ENCODE measurements at places on chromosomes 6 and 20.
A peak's percentile ranks its signal among the peaks of the same experiment; 100 is the strongest.

DNA sequence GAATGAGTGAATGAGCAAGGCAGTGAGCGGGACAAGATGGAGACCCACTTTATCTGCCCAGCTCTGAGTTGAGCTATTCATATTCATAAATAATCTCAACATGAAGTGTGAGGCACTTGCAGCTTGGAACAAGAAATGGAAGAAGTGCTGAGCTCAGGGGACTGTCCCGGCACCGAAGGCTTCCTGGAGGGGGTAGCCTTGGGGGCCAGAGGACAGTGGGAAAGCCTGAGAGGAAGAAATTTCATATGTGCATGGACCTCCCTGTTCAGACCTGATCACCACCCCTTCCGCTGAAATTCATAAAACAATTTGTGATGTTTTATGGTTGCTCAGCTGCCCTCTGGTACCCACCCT, 103.2 kb downstream of the TOX2 start:
- DNase-seq, result no peak

- DNase-seq, result no peak
Observed at GRCh38 chr6:91082311-91082832, 495.5 kb upstream of the MAP3K7 start.

GRCh38 chr6:106502559-106502958, 126.7 kb downstream of the RTN4IP1 start:
- no peak for DNase-seq

- DNase-seq, result no peak
Observed at GRCh38 chr6:65799389-65799788, 92.4 kb upstream of the EYS start.

DNA sequence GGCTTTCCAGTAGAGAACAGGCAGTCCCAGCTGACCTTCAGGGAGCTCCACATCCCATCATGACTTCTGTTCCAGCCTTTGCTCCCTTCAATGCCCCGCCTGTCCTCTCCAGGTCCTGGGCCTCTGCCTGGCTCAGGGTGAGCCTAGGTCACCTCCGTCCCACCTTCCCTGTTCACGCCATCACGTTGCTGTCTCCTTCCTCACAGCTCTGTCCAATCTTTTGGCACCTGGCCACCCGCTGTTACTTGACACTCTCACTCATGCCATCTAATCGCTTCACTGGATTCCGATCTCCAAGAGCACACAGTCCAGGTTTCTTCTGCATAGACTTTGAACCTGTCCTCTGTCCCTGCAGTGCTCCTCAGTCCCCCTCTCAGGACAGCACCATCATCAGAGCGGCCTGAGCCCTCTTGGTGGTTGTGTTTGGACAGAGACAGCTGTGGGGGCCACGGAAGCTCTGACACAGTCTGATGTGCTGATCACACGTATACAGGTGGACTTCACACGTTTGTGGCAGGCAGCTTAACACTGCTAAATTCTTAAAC, 34.7 kb upstream of the TIAM2 start:
- DNase-seq, result no peak

DNA sequence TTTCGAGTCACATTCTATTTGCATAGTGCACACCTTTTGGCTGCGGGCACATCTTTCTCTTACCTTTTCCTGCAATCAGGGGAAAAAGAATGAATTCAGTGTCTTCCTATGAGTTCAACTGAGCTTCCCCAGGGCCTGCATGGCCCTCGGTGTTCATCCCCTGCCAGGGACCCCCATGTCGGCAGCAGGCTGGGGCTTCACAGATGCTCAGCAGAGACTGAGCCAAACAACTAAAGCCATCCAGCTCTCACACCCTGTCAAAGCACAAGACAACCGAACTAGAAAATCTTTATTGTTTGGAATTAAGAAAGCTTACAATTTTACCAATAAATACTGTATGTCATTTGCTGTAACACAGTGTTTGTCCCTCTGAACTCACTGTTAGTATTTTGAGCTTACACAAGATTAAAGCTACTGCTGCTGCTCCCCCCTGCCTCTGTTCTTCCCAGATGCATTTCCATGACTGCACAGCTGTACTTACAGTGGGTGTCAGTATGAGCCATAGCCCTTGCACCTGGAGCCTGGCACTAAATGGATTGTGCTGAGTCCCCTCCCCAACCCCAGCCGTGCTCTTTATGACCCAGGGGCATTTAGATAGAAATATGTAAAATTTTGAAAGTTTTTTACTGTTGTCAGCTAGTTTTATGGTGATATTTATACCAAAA, 205.8 kb downstream of the TMEM242 start:
- no peak for DNase-seq

DNA sequence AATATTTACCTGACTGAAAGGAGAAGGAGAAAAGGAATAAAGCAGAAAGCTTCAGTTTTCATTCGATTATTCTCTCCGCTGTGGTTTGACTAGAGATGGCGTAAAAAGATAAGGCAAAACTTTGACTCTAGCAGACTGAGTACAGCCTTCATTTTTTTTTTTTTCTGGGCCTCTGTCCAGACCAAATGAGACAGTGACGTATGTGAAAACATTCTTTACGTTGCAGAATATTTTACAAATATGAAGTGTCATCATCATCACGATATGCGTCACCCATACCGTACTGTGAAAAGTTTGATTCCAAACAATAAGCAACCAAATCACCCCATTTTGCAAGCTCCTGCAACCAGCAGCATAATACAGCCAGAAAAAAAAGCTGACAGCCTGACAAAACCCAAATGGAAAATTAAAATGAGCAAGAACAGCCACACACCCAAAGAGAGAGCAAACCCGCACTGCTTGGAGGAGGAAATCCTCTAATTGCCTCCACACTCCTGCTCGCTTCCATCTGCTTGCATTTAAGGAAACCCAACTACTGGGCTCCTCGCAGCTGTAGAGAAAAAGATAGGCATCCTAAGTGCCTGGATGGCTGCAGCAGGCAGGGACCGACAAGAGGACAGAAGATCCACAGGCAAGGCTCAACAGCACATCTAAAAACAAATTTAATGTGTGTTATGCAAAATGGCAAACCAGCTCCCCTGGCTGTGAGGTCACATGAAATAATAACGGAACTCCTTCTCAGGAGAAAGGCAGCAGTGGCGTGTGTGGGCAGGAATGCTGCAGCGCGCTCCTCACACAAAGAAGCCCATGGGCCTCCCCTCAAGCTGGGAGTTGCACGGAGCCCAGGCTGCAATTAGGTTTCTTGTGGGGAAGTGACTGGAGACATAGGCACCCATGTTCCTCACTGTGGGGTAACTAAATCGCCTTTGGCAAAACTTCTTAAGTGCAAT, 113.1 kb downstream of the FYN start:
- DNase-seq, result no peak

GRCh38 chr6:66931787-66932186, 1224.8 kb upstream of the EYS start:
- DNase-seq, result no peak

DNA sequence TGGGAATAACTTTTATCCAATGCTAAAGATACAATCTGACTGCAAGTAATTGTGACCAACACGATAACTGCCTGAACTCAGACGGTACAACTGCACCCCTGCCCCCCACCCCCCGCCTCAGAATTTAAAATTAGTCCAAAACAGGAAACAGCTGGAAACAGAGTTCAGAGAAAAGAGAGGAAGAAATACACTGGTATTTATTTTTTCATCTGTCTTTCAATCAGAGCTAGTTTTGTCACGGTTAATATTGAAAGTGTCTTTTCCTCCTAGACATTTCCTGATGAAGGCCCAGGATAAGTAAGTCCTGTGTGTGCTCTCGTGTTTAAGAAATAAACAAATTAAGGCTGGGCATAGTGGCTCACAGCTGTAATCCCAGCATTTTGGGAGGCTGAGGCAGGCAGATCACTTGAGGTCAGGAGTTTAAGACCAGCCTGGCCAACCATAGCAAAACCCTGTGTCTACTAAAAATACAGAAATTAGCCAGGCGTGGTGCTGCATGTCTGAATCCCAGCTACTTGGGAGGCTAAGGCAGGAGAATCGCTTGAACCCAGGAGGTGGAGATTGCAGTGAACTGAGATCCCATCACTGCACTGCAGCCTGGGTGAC, 21.5 kb downstream of the ACSS1 start:
- no peak for DNase-seq

DNA sequence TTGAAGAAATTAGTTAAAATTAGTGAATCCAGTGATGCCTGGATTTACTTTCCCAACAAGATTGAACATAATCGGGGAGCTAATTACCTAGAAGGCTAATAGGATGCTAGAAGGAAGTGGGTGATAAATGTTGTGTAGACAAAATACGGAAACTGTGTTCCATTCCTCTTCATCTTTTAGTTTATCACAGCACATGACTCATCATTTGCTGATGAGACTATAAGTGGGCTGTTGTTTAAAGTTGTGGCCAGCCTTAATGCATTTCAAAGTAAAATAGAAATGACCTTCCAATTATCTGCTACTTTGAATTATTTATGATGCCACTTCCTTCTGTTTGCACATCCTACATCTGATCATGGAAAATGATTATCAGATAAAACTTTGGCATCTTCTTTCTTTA, 43.4 kb downstream of the OGFRL1 start:
- DNase-seq, result no peak

GRCh38 chr6:28742668-28743270, 181.0 kb downstream of the TRIM27 start:
- DNase-seq, result no peak

- DNase-seq, result no peak
Observed at GRCh38 chr6:98980819-98981218, 33.1 kb upstream of the FBXL4 start.

- no peak for DNase-seq
Observed at GRCh38 chr6:34362909-34363680, 29.4 kb downstream of the NUDT3 start.

DNA sequence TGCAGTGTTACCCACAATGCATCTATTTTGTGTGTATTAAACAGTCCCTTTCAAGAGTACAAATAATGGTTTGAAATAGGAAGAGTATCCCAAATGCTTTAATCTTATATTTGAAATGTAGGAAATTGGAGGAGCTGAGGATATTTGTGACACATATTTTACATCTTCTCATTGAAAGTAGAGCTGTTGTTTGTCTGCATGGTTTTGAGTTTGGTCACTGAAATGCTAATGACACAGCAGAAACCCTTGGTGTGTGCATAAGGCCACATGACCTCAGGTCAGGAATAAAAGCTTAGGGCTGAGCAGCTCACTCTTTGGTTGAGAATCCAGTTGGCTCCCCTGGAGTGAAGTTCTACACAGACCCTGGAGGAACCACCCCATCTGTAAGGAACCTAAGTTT, 49.8 kb downstream of the TPD52L1 start:
- no peak for DNase-seq

- no peak for DNase-seq
Observed at GRCh38 chr20:58153121-58153520, 75.3 kb downstream of the ANKRD60 start.

DNA sequence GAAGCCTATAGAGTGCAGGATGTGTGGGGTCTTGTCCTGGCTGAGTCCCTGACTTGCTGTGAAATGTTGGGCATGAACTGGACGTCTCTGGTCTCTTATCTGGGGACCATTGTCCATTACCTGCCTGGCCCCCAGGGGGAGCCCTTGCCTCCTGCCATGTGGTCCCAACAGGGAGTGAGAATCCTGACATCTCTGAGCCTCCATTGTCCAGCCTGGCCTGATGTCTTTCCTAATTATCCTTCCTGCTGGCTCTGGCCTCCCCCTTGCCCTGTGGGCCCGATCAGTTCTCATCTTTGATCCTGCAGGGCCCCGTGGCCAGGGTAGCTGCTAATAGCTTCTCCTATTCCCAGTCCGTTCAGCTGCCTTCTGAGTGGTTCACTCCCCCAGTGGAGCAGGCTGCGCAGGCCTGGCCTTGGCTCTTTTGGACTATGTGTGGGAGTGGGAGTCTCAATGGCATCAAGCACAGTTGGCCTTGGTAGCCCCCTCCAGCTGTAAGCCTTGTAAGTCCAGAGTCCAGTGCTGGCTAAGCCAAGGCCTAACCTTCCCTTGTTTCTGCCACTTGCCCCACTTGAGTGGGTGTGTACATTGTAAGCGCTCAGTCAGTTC, 77.9 kb upstream of the RALY start:
- peak; percentile 52 for DNase-seq

DNA sequence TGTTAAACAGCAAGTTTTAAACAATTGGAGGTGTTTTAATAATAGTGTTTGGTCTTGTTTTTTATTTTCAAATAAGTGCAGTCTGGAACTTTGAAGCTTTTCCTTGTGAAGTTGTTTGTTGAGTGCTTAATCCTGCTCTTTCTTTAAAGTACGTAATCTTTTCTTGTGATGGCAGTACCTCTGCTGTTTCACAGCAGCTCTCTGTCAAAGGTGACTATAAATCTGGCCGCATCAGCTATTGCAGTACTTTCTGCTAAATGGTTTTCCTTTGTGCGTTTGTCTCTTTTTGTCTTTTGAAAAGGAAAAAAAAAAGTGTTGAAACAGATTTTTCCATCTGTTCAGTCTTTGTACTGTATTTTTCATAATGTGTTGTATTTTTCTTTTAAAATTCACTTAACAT, 12.7 kb downstream of the STXBP5 start:
- no peak for DNase-seq

- DNase-seq, result no peak
Observed at GRCh38 chr6:136987526-136987925, 57.2 kb downstream of the IL20RA start.

GRCh38 chr6:51841626-51842025, 245.8 kb downstream of the PKHD1 start:
- DNase-seq, result no peak

- no peak for DNase-seq
Observed at GRCh38 chr20:58102744-58103516, 125.5 kb downstream of the ANKRD60 start.

GRCh38 chr6:109299776-109300564, 82.3 kb downstream of the CD164 start:
- DNase-seq, result no peak

DNA sequence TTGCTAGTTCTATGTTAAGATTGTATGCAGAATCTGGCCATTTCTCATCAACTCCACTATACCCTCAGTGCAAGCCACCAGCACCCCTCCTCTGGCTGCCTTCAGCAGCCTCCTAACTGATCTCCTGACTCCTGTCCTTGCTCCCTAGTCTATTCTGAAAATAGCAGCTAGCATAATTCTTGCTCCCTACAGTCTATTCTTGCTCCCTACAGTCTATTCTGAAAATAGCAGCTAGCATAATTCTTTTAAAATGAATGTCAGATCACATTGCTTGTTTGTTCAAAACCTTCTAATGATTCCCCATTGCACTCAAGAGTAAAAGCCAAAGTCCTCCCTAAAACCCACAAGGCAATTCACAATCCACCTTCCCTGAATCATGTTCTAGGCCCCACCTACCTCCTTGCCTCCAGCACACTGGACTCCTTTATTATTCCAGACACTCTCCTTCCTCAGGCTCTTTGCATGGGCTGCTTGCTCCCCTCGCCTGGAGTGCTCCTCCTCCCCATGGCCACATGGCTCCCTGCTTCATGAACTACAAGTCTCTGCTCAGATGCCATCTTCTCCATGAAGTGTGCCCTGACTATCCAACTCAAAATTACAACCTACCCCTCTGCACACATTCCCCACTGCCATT, 164.2 kb upstream of the TNFAIP3 start:
- DNase-seq, result no peak

DNA sequence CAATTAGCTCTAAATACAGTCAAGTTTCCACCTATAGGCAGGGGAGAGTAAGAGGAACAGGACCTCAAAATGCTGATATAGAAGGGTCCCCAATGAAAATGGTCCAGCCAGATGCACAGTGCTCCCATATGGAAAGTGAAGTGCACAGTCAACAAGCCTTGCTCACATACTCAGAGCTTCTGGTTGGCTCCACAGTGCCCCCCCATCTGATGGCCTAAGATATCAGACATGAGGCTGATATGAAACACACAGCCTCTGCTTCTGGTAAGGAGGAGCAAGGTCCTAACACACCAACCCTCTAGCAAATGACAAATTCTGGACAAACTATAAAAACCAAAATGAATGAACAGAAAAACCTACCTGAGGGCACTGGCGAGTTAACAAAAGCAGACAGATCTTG, 111.4 kb upstream of the EMILIN3 start:
- DNase-seq, result no peak

- DNase-seq, result no peak
Observed at GRCh38 chr20:2817891-2818595, 1.9 kb downstream of the TMEM239 start.
